ENCODE measurements at places on chromosomes 2 and 18.
A peak's percentile ranks its signal among the peaks of the same experiment; 100 is the strongest.

DNA sequence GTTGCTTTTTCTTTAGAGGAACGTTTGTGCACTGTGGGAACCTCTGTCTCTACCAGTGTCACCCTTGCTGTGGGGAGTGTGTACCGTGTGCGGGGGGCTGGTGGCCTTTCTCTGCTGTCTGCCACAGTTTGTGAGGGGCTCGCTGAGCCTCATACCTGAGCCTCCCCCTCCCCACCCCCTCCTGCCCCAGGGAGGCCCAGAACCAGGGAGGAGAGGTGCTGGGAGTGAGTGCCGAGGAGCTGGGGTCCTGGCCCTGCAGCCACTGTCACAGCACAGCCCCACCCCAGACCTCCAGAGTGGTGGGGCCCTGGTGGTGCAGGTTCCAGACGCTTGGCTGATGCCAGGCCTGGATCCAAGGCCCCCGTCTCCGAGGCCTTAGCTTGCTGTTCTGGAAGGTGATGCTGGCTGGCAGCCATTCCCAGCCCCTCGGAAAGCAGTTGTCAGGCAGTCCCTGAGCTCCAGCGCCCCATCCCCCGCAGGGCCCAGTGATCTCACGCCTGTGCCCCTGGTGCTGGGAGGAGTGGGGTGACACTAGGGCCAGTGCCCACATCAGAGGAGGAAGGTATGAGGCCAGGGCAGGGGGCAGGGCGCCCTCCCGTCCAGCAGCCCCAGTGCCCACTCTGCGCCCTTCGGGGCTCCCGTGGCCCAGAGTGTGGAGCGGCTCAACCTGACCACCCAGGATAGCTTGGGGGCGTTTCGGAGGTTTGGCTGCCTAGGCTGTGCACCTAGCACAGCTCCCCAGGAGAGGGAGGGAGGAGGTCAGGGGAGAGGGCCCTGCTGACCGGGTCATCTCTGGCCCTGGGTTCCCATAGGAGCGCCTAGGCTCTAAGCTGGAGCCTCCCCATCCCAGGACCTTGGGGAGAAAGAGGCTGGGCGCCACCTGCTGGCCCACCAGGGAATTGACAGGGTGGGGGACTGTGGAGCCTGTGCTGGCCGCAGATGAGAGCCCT, 53.0 kb upstream of the ALPP start:
- DNase-seq = no peak

DNA sequence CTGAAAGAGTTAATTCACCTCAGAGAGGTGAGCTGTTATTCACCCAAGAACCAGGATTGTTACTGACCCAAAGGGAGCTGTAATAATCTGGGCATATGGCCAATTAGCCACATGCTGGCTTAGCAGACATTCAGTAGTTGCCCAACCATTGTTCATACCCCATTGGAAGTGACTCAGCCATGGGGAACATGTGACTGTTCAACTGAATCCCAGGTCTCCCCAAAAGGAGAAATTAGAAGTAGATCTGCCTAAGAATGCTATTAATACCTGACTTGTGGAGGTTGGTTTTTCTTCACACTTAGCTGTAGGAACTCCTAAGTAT, 272.6 kb upstream of the UBE2E3 start:
- peak; percentile 81 for DNase-seq

DNA sequence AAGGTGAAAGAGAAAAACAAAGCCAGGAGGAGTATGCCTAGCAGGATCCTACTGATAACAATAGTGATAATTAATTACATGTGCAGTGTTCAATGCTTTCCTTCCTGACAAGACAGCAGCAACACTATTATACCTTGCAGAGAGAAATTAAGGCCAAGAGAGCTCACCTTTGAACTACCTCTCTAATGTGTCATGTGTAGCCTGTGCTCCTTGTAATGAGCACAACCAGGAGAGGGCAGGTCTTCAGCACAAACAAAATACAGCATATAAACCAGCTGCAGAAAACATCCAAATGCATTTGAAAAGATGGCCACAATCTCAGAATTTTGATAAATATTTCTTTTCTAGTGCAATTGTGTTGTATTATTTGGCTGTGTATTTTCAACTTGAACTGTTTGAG, 1425.7 kb downstream of the DSC3 start:
- DNase-seq = no peak

DNA sequence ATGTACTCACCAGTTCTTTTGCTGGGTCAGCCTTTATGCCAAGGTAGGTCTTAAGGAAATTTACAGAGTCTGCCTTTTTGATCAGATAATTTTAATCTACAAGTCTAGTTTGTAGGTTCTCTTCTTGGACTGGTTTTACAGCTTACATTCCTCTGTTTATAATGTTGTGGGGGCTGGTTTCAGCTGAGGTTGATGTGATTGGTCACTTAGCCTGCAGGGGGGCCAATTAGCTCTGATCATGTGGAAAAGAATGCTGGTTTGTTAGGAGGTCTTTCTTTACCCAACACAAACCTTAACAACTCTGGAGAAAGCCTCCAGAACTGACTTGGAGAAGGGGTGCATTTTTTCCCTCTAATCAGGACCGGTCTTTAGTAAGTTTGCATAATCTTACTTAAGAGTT, at the start of gene KCNJ13:
KCNJ13 (minus strand) TSS at position 131 of the 400 bp plus-strand sequence. CDS start 5,203 bp downstream, outside the sequence.
- no peak for DNase-seq

DNA sequence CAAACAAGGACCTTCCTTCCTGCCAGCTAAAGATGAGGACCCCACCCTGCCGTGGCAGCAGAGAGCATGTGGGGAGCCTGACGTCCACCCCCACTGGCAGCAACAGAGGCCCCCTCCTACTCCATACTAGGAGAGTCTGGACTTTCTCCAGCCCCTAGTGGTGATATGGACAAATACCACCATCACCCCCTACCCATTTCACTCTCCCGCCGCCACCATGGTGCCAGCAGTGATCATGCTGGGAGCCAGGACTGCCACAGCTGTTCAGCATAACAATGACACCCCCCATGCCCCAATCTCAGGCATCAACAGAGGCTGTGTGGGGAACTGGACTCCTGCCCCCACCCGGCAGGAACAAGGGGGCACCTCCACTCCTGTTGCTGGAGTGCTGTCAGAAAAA, 42.7 kb upstream of the ATP9B start:
- no peak for DNase-seq

GRCh38 chr2:214560618-214561190, 149.8 kb downstream of the VWC2L start:
- DNase-seq = no peak

- no peak for DNase-seq
Measured at GRCh38 chr2:28400921-28401320, 8.3 kb downstream of the FOSL2 start.

- no peak for DNase-seq
Measured at GRCh38 chr2:105518897-105519296, 120.0 kb upstream of the FHL2 start.

GRCh38 chr2:96088340-96089335, 27.7 kb downstream of the ADRA2B start:
- no peak for DNase-seq

- DNase-seq = no peak
Measured at GRCh38 chr2:48183991-48184390, 277.7 kb upstream of the FBXO11 start.

- DNase-seq = no peak
Measured at GRCh38 chr2:207088839-207089238, 76.9 kb downstream of the KLF7 start.

- DNase-seq = no peak
Measured at GRCh38 chr2:114735126-114735525, 292.7 kb downstream of the DPP10 start.

DNA sequence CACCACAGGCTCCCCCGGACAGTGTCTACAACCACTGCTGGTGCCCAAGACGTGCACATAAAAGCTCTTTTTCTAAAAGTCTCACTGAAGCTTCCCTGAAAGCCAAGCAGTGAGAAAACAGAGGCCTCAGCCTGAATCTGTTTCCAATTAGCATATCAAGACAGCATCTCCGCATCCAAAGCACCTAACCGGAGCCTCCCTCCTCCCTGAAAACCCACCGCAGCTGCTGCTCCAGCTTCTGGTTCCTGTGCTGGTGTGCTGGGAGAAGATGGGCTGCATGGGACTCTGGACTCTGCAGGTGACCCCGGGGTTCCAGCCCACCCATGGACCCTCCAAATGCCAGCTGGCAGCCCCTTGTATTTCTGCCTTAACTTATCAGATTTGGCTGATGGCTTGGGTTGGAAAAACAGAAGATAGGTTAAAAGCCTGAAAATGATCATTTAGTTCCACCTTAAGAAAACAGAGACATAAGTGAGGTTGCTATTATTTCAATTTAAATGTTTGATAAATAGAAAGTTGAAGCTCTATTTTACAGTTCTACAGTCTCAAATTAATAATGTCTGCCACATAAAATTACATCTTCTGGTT, 103.3 kb downstream of the TMEM18 start:
- no peak for DNase-seq

DNA sequence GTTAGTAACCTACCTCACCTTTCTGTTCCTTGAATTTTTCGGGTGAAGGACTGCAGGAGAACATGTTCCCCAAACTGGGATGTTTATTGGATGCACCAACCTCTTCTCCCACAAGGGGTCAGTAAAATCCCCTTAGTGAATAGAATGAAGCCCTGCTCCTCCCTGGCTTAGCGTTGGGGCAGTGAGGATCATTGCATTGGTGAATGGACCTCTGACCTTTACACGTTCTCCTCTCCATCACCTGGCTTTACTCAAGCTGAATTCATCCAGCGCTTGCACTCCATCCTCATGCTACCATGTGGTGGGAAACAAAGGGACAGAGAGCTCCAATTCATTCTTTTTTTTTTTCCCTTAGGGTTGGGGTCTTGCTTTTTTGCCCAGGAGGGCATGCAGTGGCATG, 157.2 kb downstream of the MIB1 start:
- peak; percentile 61 for DNase-seq

DNA sequence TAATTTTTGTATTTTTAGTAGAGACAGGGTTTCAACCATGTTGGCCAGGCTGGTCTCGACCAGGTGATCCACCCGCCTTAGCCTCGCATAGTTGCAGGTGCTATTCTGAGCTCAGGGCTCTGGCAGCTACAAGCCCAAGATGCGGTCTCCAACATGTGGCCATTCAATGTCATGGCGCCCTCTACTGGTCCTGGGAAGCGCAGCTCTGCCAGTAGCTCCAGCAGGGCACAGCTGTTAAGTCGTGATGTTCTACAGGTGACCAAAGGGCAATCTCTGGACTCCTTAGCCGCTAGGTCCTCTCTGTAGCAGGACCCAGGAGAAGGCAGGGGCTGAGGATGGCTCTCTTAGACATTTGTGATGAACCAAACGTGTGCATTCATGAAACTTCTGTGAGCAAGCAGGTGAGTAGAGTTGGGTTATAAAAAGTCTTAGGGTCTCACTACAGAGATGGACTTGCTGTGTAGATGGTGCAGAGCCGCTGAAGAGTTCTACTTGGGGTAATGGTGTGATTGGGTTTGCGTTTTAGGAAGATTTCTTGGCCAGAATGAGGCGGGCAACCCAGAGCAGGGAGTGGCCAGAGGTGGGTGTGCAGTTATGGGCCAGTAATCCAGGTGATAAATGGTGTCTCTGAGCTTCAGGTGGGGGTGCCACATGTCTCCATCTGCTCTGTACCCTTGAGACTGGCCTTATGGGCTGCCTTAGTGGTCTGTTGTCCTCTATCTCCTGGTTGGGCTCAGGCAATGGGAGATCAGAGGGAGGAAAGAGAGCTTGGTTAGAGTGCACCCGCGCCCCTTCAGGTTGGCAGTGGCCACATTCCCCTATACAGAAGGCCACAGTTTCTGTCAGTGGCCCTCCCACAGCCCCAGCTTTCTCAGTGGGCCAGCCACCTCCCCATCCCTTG, 31.0 kb downstream of the IL37 start:
- DNase-seq = peak; percentile 79
